Activated CD4-positive, alpha-beta memory T cell treated with anti-CD3 and anti-CD28 coated beads for 36 hours (primary cell): ENCODE measurements at places on chromosomes 2 and 18.
A peak's percentile ranks its signal among the peaks of the same experiment; 100 is the strongest.

- DNase-seq = no peak
Measured at GRCh38 chr2:119629323-119629825, 49.6 kb upstream of the TMEM177 start.

DNA sequence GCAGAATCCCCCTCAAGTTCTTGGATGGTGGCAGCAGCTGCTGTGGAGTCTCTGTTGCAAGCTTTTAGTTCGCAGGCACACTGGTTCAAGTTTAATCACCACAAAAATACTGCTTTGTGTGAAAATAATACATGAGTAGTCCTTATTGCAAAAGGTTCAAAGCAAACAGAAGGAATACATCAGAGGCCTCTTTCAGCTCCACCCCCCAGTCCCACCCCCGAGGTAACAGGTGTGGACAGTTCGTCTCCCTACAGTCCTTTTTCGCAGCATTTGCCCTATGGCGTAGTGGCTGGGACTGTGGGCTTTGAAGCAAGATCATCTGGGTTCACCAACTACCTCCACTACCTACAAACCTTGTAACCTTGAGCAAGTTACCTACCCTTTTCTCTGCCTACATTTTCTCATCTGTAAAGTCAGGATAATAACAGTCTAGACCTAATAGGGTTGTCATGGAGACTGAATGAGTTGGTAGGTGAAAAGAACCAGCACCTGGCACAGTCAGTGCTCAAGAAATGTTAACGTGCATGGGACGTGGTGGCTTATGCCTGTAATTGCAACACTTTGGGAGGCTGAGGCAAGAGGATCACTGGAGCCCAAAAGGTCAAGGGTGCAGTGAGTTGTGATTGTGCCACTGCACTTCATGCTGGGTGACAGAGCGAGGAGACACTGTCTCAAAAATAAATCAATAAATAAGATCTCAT is 61.7 kb downstream of the TCF7L1 start:
- DNase-seq = no peak

- DNase-seq = no peak
Measured at GRCh38 chr2:23550553-23550952, 165.6 kb downstream of the KLHL29 start.

DNA sequence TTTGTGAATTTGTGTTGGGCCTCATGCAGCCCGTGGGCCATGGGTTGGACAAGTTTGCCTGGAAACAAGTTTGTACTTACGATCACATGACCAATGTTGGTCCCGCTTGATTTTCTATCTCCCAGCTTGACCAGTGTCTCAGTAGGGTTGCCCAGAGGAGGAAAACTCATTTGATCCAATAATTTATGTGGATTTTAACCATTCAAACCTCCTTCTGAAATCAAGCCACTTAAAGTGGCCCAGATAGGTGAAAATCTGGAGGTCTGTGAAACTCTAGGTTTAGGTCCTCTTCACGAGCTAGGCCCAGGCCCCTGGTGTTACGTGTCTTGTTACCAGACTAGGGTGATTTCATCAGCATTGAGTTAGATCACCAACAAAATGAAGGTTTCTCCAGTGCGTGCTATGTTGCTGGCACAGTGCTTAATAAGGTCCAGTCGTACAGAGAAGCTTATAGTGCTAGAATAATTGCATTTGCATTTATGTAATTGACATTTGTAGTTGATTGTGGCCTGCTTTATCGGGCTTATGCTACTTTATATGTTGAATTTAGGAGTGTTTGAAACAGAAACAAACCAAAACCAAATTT is 4.4 kb downstream of the ACTR2 start:
- peak; percentile 44 for DNase-seq

DNA sequence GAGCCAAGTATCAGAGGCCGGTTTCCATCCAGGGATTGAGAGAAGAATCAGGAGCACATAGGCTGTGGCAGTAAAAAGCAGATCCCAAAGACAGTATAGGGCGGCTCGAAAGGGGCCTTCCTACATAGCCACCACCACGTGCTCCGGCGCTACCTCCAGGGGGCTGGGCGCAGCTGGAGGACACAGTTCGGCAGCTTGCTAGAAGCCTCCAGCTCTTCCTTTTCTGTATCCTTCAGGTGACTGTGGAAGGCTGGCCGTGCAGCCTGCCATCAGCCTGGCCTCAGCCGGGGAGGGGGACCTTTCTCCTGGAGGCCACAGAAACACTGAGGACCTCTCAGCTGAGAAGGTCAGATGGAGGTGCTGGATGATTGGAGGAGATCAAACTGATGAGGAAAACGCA is 183.6 kb upstream of the GLI2 start:
- no peak for DNase-seq
